Cardiac atrium fibroblast (primary cell): ENCODE measurements at places on chromosomes 5 and 9. TPM values are rescaled to one million over a fixed set of nuclear protein-coding genes. Genes with fewer than 3 reads are reported as not detected.

The RETREG1 gene
- under 0.01 and 1.3 TPM in 2 replicates for total RNA-seq

The SLC22A4 gene
- 1.4 and 5.2 TPM in 2 replicates for total RNA-seq

The SLC26A2 gene
- 9.6 and 15.6 TPM in 2 replicates for total RNA-seq

The ARHGEF37 gene
- total RNA-seq, result 6.3 and 8.7 TPM in 2 replicates
